NCI-H1092 treated with DMSO at 0.1 percent for 48 hours (cell line): ENCODE measurements at places on chromosomes 2 and 18.

DNA sequence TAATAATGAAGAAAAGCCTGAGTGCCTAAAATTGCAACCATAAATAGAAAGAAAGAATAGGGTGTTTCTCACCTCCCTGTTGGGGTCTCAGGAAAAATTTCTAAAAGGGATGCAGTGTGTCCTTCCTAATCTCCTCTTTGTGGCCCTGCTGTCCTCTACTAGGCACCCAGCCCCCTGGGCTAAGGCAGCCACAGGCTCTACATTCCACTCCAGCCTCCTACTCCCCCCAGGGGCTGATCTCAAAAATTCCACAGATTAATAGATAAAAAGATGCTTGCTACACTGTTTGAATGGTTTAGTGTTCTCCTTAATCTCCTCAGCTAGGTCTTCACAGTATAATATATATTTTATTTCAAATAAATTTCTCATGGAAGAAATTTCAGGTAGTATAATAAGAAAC is 17.6 kb downstream of the SATB2 start:
- DNase-seq, result no peak

GRCh38 chr2:23823863-23824262 is 103.1 kb downstream of the ATAD2B start:
- no peak for DNase-seq

GRCh38 chr18:67933271-67933670 is 416.8 kb upstream of the DSEL start:
- no peak for DNase-seq

DNA sequence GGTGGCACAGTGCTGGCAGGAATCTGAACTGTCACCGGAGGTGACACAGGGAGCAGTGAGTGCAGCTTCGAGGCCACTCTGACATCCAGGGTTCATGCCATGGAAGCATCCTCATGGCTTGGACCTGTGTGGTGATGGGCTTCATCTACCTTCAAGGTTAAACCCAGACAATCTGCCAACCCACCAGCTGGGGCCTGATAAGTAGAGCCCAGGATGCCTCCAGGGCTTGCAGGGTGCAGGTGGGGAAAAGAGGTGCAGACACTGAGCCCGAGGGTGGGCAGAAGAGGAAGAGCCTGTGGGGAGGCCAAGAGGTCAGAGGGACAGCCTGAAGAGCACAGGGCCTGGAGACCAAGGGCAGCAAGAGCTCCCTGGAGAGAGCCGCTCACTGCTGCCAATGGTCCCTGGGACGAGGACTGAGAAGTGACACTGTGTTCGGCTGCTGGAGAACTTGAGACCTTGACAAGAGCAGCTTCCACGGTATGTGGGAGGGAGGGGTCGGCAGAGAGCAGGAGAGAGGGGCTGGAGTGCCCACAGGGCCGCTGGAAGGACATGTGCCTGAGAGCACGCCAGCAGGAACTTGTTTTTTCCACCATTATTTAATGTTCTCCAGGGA is 8.1 kb upstream of the HES6 start:
- no peak for DNase-seq

- no peak for DNase-seq
Measured at GRCh38 chr2:95836151-95836550, 155.5 kb downstream of the ANKRD36C start.

GRCh38 chr2:143694335-143694734 is 565.1 kb downstream of the ARHGAP15 start:
- DNase-seq, result no peak

DNA sequence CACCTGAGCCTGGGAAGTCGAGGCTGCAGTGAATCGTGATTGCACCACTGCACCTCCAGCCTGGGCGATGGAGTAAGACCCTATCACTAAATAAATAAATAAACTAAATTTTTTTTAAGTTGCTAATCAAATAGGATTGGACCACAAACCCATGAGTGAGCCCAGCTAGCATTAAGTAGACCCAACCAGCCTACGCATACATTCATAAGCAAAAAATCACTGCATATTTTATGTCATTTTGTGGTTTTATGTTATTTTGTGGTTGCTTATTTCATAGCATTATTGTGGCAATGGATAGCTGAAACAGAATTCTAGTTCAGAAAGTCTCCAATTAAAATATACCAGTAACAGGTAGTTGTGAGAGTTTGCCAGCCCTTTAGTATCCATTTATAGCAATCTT is 29.1 kb upstream of the ZC3H15 start:
- DNase-seq, result no peak

- no peak for DNase-seq
Measured at GRCh38 chr18:9647496-9648323, 33.4 kb upstream of the PPP4R1 start.

DNA sequence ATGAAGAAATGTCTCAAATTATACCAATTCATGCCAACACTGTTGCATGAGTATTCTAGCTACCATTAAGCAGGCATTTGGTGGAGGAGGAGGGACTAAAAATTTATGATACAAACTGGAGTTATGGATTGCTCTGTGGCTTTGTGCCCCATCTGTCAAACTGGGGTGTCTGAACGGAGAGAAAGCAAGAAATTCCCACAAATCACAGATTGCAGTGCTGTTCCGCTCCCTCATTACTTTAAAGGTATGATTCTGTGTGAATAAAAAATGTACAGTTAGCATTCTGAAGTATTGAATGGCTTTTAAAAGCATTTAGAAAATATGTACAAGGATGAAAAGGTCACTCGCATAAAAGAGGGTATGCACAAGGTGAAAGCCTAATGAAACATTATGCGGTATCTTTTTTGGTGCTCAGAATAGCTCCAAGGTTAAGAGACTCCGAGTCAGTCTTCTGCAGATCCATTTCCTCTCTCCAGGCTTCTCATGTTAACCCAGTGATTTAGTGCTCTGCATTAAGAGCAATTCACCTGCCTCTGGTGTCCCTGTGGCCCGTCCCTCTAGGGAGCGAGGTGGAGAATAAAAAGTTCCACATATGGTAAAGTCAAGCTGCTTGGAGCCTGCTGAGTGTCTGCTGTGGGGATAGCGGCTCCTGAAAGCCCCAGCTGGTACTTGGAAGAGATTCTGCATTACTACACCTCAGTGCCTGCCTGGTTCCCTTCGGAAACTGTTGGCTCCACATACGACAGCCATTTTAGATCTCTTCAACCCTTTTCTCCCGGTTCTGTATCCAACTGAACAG is 184.2 kb downstream of the ZNF521 start:
- DNase-seq, result no peak

- DNase-seq, result no peak
Measured at GRCh38 chr18:28357766-28358401, 181.0 kb upstream of the CDH2 start.

- peak; percentile 34 for DNase-seq
Measured at GRCh38 chr2:86221066-86221684, 21.9 kb downstream of the MRPL35 start.
